ENCODE measurements at places on chromosomes 6 and 20.

- DNase-seq, result no peak
Observed at GRCh38 chr20:1281279-1282057, 15.4 kb downstream of the SNPH start.

DNA sequence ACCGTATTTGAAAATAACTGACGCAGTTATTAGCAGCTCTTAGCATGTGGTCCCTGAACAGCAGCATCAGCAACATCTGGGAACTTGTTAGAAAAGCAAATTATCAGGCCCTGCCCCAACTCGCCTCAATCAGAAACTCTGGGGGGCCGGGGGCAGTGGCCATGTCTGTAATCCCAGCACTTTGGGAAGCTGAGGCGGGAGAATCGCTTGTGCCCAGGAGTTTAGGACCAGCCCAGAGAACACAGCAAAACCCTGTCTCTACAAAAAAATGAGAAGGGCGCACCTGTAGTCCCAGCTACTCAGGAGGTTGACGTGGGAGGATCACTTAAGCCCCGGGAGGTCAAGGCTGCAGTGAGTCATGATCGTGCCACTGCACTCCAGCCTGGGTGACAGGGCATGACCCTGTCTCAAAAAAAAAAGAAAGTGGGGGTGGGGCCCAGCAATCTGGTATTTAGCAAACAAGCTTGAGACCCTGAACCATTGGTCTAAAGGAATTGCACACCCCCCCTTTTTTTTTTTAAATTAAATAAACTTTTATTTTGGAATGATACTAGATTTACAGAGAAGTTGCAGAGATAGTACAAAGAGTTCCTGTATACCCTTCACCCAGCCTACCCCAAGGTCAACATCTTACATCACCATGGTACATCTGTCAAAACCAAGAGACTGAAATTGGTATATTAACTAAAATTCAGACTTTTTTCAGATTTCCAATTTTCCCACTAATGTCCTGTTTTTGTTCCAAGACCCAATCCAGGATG, 6.7 kb downstream of the SRXN1 start:
- no peak for DNase-seq

- DNase-seq, result no peak
Observed at GRCh38 chr6:75446241-75446880, 47.2 kb downstream of the FILIP1 start.

DNA sequence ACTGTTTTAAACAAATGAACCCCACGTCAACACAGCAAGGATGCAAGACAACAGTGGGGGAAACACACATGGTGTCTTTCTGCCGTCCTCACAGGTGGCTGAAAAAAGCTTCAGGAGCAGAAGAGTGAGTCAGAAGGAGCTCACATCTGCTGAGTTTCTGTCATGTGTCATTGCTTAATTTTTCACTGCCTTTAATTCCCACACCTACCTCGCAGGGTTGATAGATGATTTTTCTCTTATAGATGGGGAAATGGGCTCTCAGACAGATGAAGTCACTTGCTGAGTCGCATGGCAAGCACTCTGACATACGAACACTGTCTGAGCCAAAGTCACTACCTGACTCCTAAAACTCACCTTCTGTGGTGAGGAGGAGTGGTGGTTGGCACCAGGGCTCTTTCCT, 28.3 kb upstream of the CARMIL1 start:
- DNase-seq, result no peak

DNA sequence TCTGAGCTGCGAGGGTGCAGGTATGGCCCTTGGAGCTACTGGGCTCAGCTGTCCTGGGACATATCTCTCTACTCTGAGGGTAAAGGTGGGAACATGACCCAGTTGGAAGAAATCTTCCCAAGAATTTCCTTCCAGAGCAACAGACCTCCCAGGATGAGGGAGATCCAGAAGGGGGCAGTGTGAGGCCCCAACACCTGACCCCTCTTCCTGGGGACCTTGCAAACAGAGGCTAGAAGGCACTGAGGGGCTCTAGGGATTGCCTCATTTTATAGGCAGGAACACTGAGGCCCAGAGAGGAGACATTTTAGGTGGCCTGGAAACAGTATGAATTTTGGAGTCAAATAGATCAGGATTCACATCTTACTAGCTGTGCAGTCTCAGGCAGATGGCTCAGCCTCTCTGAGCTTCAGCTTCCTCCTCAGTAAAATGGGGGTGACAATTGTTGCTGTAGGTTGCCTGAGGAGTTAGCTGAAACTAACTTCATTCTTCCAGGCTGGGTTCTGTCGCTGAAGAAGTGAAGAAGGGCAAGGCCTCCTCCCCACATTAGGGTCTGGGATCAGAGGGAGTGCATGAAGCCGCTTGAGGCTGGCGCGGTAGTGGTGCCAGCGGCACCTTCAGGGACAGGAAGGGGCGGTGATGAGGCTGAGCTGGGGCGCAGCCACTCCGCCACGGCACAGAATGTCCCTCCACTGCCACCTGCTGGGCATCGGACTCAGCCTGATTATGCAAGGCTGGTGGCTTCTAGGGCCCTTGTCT, 11.4 kb downstream of the KCNK17 start:
- peak; percentile 87 for DNase-seq

GRCh38 chr6:137957471-137957870, 90.4 kb downstream of the TNFAIP3 start:
- no peak for DNase-seq

DNA sequence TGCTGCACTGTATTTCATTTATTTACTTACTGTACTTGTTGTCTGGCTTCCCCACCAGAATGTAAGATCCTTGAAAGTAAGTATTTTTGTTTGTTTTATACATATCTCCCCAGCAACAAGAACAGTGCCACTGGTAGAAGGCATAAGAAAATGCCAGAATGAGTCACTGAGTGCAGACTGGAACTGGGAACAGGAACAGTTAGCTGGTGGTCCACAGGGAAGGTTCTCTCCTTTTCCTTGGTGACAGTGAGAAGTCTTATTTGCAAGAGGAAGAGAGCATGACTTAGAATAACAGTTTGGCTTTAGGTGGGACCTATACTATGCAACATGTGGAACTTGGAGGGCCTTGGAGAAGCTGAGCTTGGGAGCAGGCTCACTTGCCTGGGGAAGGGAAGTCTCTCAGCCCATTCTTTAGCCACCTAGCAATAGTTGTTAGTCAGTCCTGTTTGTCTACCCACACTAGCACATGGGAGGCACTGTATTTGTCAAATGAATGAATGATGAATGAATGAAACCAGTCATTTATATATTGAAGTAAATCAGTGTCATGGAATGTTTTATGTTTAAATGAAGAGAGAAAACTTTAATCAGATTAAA, 203.5 kb downstream of the KCNQ5 start:
- DNase-seq, result peak; percentile 5

DNA sequence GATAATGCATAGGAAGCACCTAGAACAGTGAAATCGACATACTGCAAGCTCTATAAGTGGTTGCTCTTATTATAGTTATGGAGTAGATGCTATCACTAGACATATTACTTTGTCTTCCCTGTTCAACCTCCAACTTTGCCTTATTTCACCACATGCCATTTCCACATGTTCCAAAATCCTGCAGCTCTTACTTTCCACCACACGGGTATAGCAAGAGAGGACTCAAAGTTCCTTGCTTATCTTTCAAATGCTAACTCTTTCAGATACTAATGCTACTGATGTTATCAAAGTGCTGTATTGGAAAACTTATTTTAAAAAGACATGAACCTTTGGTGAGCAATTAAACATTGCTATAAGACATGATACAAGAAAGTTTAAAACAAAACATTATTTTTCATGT, 1130.1 kb downstream of the HACE1 start:
- no peak for DNase-seq

DNA sequence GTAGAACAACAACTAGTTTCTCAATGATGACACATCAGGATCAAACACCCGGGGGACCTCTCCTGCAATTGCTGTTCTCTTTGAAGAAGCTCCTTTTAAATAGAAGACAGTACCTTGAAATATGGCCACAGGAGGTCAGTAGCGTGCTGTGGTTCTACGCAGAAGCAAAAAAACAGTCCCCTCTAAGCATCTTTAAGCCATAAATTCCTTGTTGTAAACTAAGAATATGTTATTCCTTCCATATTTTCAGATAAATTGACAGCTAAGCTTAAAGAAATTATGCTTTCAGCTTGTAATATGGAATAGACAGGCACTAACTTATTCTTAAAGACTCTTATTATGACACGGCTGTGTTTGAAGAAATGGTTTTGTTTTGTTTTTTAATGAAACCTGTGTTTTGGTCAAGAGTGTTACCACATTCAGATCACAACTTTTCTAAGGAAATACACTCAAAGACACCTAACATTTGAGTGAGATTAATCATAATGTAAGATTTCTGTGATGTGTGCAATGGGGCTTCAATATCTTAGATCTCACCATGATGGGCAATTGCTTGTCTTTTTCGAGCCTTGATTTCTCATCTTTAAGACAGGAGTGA, 49.7 kb upstream of the IL20RA start:
- DNase-seq, result peak; percentile 18

GRCh38 chr20:53419693-53420460, 173.8 kb downstream of the ZNF217 start:
- no peak for DNase-seq

DNA sequence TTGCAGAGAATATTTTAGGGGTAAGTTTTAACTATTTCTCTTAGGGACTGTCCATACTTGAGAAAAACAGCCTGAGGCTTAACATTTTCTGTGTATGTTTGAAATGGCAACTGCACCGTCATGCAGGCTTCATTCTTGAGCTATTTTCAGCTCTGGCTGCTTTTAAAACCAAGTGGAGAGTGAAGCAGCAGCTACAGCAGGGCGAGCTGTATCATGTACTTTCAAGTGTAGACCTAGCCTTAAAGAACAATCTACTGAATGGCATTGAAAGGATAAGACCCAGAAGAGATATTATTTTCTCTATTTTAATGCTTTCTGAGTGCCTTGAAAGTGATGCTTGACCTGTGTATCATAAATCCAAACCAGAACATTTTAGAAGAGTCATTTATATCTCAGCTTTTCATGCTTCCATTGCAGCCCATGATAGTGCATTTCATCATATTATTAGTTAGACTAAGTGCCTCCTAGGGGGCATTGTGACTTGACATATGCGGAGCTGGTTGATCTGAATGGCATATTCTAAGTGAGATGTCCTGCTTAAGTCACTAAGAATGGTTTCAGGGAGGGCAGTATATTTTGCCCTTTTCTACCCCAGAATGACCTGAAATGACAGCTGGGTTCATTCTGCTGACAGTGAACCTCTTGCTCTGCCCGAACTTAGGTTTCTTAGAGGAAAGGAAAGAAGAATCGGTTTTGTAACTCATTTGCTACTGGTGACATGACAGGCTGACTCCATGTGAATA, 85.3 kb downstream of the NKAIN2 start:
- no peak for DNase-seq
